Fibroblast of the aortic adventitia (primary cell): ENCODE measurements at places on chromosomes 16 and 17. TPM values are rescaled to one million over a fixed set of nuclear protein-coding genes. Genes with fewer than 3 reads are reported as not detected.

TPSAB1 gene
- not detected in 2 replicates for total RNA-seq

NUPR1 gene
- 28.8 and 56.1 TPM in 2 replicates for total RNA-seq

MFAP4 gene
- 20.2 and 89.6 TPM in 2 replicates for total RNA-seq

GRCh38 chr17:55303701-55304145 lies 39.0 kb downstream of the HLF start:
- DNase-seq = peak; percentile 51

GRCh38 chr17:19654896-19655295 lies 6.3 kb downstream of the ALDH3A2 start:
- no peak for DNase-seq
